MCF 10A (cell line): ENCODE measurements at places on chromosomes 4 and X. TPM values are rescaled to one million over a fixed set of nuclear protein-coding genes. Genes with fewer than 3 reads are reported as not detected.

Gene AADAT
- total RNA-seq: 6.4 and 6.9 TPM in 2 replicates

Gene PHEX
- 0.69 and 0.89 TPM in 2 replicates for total RNA-seq

DNA sequence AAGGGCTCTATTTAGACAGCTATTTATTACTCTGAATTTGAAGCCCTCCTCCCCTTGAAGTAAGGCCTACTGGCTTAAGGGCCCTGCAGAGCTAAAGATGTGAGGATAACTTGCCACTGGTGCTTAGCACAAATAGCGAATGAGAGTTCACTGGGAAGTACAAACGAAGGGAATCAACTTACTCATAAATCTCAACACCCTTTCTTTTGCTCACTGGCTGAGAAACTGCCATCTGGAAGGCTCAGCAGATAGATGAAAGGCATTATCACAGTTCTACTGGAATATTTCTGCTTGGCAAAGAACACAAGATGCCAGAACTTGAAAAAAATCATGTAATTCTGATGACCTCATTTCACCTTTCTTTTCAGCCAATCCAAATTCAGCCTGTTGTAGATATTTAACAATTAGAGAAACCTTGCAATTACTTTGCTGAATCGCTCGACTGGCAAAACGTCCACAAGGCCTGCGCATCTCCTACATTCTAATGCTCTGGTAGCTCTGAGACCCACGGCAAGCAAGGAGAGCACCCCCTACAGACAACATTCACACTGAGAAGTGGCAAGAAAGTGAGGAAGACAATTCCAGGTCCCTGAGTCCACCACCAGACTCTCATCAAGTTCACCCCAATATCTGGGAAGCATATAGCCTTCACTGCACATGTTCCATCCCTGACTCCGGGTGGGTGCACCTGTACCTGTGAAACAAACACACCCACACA is 27.5 kb downstream of the TSPAN5 start:
- no peak for DNase-seq
- H3K27me3 ChIP-seq: no peaks in the 10 kb centered on the region
- H3K4me1 ChIP-seq: peaks cover 24% of the 10 kb centered on the region
- no peak overlapping the region for H3K27ac ChIP-seq

GRCh38 chrX:133081990-133082389 is 14.9 kb downstream of the USP26 start:
- H3K27ac ChIP-seq: no peak overlapping the region
- no peaks in the 10 kb centered on the region for H3K4me1 ChIP-seq
- H3K36me3 ChIP-seq: no peaks in the 10 kb centered on the region
- DNase-seq: no peak
- peaks cover 62% of the 10 kb centered on the region for H3K27me3 ChIP-seq

DNA sequence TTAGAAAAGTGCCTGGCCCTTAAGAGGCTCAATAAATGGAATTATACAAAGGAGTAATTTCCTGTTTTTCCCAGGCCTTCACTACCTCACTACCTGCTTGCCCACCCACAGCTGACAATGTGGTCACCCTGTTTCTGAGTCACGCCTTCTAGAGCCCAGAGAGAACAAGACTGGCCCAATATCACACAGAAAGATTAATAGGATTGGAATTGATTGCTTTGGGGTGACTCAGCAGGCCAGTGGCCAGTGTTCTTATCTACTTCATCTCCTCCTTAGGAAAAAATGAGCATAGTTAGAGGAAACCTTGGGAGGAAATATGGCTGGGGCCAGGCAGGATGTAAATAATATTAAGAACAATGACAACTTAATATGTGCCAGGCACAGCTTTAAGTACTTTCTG is 4.5 kb upstream of the FGF16 start:
- H3K4me1 ChIP-seq: peaks cover 11% of the 10 kb centered on the region
- H3K27ac ChIP-seq: no peak overlapping the region
- DNase-seq: peak; percentile 9

GRCh38 chrX:143663755-143664154 is 27.9 kb upstream of the SLITRK4 start:
- H3K27me3 ChIP-seq: no peaks in the 10 kb centered on the region
- peak; percentile 15 for DNase-seq
- H3K4me3 ChIP-seq: no peak overlapping the region
- H3K27ac ChIP-seq: no peak overlapping the region

- no peaks in the 10 kb centered on the region for H3K4me1 ChIP-seq
- no peak overlapping the region for H3K4me3 ChIP-seq
- H3K27me3 ChIP-seq: peaks cover 34% of the 10 kb centered on the region
- H3K36me3 ChIP-seq: no peaks in the 10 kb centered on the region
- H3K27ac ChIP-seq: no peak overlapping the region
These were observed 519.2 kb downstream of the RPA4 start for GRCh38 chrX:97402903-97403302.

DNA sequence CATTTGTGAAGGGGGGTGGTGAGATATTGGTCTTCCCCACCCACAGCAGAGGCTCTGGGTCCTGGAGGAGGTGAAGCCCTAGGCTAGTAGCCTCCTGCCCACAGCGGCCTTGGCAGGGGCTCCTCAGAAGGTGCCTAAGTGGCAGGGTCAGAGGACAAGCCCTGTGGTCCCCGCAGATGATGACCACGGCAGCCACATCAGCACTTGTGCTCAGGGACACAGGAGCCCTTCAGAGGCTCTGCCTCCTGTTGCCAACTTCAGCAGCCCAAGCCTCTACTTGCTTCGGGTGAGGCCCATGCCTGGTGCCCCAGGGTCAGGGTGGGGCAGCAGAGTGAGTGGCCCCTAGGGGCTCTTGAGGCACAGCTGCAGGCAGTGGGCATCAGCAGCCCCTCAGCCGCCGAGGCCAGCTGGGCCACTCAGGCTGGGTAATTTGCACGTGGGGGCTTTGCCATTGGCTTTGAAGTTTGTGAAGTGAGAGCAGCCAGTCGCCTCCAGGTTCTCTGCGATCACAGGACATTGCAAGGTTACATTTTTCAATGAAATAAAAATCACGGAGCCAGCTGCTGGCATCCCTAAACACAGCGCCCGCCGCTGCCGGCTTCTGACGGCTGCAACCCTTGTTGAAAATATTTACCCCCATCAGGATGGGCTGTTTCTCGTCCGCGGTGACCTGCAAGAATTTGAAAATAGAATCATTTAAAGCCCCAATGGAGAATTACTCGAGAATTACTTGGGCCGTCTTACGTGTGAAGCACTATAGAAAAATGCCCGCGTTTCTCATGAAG is 108.5 kb downstream of the HMX1 start:
- DNase-seq: no peak
- H3K27ac ChIP-seq: no peak overlapping the region
- no peaks in the 10 kb centered on the region for H3K27me3 ChIP-seq
- no peaks in the 10 kb centered on the region for H3K4me1 ChIP-seq
- H3K4me3 ChIP-seq: no peak overlapping the region
- H3K36me3 ChIP-seq: peaks cover 6% of the 10 kb centered on the region

- H3K27ac ChIP-seq: no peak overlapping the region
- peak; percentile 36 for DNase-seq
- H3K4me1 ChIP-seq: peaks cover 8% of the 10 kb centered on the region
- no peaks in the 10 kb centered on the region for H3K27me3 ChIP-seq
- no peaks in the 10 kb centered on the region for H3K36me3 ChIP-seq
These were observed 60.8 kb downstream of the ZNF732 start for GRCh38 chr4:244471-244870.

DNA sequence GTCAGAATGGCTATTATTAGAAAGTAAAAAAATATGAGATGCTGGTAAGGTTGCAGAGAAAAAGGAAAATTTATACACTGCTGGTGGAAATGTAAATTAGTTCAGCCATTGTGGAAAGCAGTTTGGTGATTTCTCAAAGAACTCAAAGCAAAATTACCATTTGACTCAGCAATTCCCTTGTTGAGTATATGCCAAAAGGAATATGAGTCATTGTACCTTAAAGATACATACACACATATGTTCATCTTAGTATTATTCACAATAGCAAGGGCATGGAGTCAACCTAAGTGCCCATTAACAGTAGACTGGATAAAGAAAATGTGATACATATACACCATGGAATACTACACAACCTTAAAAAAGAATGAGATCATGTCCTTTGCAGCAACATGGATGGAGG is 148.2 kb downstream of the COMMD8 start:
- no peaks in the 10 kb centered on the region for H3K36me3 ChIP-seq
- H3K27ac ChIP-seq: no peak overlapping the region

DNA sequence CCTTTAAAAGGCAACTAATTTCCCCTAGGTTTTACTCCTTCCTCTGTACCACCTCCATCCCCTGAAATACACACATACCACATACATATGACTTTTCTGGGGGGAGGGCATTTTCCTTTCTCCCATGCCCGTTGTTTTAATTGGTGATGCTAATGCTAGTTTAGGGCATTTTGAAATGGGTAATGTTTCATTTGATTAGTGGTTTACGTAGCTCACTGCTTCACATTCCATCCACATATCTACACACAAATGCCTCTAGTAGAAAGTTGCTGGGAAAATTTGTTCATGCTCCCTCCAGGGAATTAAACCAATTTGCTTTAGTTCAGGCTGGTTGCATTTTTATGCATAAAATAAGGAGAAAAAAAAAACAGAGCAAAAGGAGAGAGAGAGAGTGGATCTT is 231.2 kb downstream of the FRAS1 start:
- no peak overlapping the region for H3K27ac ChIP-seq
- H3K36me3 ChIP-seq: no peaks in the 10 kb centered on the region
- DNase-seq: no peak
- H3K4me3 ChIP-seq: no peak overlapping the region

GRCh38 chrX:120514236-120514635 is 45.1 kb upstream of the LAMP2 start:
- H3K4me1 ChIP-seq: peaks cover 6% of the 10 kb centered on the region
- DNase-seq: peak; percentile 47
- H3K27me3 ChIP-seq: peaks cover 18% of the 10 kb centered on the region

- no peak overlapping the region for H3K27ac ChIP-seq
- H3K36me3 ChIP-seq: no peaks in the 10 kb centered on the region
- no peaks in the 10 kb centered on the region for H3K4me1 ChIP-seq
- no peaks in the 10 kb centered on the region for H3K27me3 ChIP-seq
- DNase-seq: no peak
- H3K4me3 ChIP-seq: no peak overlapping the region
These were observed 136.5 kb downstream of the AASDH start for GRCh38 chr4:56250776-56251175.

DNA sequence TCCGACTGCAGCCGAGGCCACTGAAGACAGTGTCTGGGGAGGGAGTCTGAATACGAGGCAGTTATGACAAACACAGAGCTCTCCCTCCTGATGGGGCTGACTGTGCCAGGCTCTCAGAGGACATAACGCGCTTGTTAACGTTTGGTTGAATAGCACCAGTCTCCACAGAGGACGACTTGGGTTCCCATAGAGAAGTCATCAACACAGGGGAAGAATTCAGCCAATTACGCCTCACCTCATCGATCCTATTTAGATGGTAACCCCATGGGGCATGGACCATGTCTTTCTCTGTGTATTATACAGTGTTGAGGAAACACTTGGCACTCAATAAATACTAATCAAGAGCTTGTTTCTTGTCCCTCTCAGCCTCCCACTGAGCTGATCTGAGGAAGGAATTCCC is 642.6 kb upstream of the LCORL start:
- no peak overlapping the region for H3K4me3 ChIP-seq
- H3K27ac ChIP-seq: no peak overlapping the region
- no peaks in the 10 kb centered on the region for H3K4me1 ChIP-seq
- H3K27me3 ChIP-seq: no peaks in the 10 kb centered on the region
- H3K36me3 ChIP-seq: no peaks in the 10 kb centered on the region
- no peak for DNase-seq

DNA sequence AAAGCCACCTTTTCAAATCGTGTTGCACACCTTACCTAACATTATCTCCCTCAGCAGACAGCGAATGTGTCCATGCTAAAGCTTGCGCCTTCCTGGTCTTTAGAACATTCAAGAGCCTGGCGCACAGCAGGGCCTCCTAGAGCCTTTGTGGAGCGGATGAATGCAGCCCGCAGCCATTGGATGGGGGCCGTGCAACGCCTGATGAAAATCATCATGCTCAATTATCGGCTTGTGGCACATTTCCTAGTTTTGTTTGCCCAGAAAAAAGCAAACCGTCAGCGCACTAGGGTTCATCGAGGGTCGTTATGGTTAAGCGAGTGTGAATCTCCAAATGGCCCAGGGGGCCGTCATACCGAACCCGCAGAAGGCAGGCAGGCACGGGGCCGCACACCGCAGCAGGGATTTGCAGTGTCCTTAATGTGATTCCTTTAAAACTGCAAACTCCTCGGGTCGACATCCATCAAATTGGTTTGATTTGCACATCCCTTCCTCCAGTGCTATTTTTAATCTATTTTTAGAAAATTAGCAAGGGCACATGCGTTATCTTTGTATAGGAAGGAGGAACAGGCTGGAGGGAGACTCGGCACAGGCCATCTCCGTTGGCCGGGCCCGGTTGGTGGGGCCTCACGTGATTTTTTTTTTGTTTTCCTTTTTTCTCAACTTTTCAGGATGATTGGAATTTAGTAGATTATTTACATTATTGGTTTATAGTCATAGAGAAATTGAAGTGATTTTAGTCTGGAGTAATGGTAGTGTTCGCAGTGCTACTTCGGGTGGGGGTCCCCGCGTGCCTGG is 53.1 kb downstream of the ABLIM2 start:
- peaks cover 12% of the 10 kb centered on the region for H3K27me3 ChIP-seq
- DNase-seq: no peak
- no peak overlapping the region for H3K4me3 ChIP-seq
- H3K36me3 ChIP-seq: peaks cover 1% of the 10 kb centered on the region
- no peak overlapping the region for H3K27ac ChIP-seq

DNA sequence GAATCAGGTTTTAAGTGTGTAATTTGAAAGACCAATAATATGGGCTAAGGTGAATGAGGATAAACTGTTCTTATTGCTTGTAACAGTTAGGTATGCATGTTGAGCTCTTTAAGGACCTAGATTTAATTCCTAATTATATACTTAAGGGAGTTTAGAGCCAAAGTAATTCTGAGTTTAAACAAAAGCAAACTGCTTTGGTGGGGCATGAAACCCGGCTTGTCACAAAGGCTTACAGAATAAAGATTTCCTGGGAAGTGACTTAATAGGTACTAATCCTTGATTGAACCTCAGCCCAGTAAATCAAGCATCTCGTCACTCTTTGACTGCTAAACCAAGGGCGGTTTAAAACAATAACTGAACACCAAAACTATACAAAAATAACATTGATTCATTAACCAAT is 1324.2 kb downstream of the RPA4 start:
- H3K27ac ChIP-seq: no peak overlapping the region
- H3K36me3 ChIP-seq: no peaks in the 10 kb centered on the region
- H3K4me1 ChIP-seq: no peaks in the 10 kb centered on the region
- peaks cover 27% of the 10 kb centered on the region for H3K27me3 ChIP-seq
